Right renal pelvis (tissue), 4 donors: ENCODE measurements at places on chromosomes 13 and 19. TPM values are rescaled to one million over a fixed set of nuclear protein-coding genes. Genes with fewer than 3 reads are reported as not detected.

Gene CAMSAP3
- polyA plus RNA-seq, result 13.2 TPM

Gene SSC5D
- 2.6 TPM for polyA plus RNA-seq

Gene ZC3H4
- polyA plus RNA-seq, result 35.2 TPM

Gene TGFBR3L
- polyA plus RNA-seq, result 0.39 TPM

Gene NKPD1
- 0.10 TPM for polyA plus RNA-seq

Gene UBA52
- polyA plus RNA-seq, result 713 TPM

Gene ZNF546
- 6.4 TPM for polyA plus RNA-seq

GRCh38 chr13:84651288-84651687 is 769.0 kb upstream of the SLITRK1 start:
- no peak for DNase-seq

- DNase-seq, result no peak
Observed at GRCh38 chr13:90238413-90238812, 1109.1 kb upstream of the MIR17HG start.

- no peak for DNase-seq
Observed at GRCh38 chr19:33384983-33385382, 11.5 kb downstream of the CEBPG start.

- DNase-seq, result no peak
Observed at GRCh38 chr13:113148940-113149503, 9.4 kb upstream of the PROZ start.

- no peak for DNase-seq
Observed at GRCh38 chr19:46426035-46426505, 2.7 kb downstream of the PNMA8C start.

DNA sequence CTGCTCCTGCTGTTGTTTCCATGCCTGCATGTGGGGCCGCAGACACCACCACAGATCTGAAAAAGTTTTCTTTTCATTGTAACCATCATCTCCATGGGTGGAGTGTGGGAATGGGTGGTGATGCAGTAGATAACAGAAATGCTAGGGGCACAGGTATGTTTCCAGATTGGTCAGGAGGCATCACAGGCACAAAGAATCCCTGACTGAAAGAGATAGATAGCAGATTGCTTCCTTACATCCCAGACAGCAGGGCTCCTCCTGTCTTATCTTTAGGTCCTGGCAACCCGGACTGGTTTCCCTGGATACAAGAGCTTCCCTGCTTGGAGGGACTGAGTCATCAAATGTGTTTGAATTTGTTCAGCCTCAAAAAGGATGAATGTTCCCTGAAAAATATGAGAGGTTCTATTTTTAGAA is 1937.6 kb downstream of the PCDH9 start:
- DNase-seq, result no peak

- no peak for DNase-seq
Observed at GRCh38 chr13:86135856-86136255, 336.6 kb upstream of the SLITRK6 start.

DNA sequence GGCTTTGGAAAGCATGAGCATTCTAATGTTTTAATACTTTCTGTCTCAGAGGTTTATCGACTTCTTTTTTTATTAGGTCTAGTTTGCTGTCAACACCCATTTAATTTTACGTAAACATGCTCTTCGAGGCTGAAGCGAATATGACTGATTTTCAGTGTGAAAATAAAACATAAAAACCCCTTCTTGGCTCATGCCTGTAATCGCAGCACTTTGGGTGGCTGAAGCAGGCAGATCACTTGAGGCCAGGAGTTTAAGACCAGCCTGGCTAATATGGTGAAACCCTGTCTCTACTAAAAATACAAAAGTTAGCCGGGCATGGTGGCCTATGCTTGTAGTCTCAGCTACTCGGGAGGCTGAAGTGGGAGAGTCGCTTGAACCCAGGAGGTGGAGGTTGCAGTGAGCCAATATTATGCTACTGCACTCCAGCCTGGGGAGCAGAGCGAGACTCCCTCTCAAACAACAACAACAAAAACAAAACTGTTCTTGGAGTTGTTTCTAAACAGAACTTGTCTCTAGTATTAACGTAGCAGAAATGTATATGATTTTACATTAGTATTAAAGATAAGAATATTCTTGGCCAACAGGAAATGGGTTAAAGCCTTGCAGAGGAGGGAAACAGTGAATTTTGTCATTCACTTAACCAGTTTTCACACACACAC is 7.1 kb upstream of the IGFL3 start:
- DNase-seq, result no peak

DNA sequence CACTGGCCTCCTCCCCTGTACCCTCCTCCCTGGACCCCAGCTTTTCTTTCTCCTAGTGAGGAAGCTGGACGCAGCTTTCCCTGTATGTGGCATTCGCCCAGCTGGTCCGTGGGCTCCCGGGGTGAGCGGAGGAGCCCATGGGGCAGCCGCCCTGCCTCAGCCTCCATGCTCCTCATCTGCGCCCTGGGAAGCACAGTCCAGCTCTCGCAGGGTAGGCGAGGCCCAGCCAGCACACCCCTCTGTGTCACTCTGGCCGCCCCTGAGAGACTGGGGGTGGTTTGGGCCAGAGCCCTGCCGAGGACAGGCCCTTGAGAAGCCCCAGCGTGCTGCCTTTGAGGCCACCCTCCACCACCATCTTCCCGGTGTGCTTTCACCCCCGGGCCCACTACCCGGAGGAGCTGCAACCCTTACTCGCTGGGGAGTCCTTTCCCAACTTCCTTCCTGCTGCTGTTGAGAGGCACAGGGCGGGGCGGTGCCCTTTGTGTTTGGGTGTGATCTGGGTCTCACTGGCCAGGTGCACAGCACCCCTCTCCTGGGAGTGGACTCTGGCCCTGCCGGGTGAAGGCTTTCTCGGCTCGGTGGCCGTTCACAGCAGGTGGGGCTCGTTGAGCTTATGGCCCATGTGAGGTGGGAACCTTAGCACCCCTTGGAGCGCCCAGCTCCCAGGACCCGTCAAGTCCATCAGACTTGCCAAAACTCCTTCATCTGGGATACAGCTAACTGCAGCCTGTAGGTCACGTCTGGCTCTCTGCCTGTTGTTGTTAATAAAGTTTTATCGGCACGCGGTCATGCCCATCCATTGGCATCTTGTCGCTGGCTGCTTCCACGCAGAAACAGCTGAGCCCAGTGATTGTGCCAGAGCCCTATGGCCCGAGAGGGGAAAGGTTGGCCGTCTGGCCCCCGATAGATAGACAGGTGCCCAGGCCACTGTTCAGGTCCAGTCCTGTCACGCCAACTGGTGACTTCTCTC is 3.2 kb downstream of the NCLN start:
- no peak for DNase-seq

DNA sequence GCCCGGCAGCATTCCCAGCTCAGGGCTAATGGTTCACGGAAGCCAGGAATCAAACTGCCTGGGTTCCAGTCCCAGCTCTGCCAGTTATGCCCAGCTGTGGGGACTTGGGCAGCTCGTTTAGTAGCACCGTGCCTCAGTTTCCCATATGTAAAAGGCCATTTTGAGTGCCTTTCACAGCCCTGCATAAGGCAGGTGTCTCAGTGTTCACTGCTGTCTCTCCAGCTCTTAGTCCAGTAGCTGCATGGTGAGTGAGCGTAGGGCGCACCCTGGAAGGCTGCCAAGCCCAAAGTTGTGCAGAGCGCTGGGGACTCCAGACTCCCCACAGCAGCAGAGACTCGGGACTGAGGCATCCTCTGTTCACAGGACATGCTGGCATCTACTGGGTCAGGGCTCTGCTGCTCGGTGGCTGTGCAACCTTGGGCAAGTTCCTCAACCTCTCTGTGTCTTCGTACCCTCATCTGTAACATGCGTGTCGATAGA is 5.5 kb downstream of the RPL28 start:
- no peak for DNase-seq

- DNase-seq, result no peak
Observed at GRCh38 chr13:59527500-59527899, 636.2 kb downstream of the DIAPH3 start.

GRCh38 chr19:15109768-15110417 is 2.7 kb downstream of the SYDE1 start:
- DNase-seq, result no peak

- no peak for DNase-seq
Observed at GRCh38 chr19:39246951-39247669, 1.5 kb downstream of the IFNL4 start.

GRCh38 chr19:28489126-28489660 is 723.8 kb downstream of the UQCRFS1 start:
- DNase-seq, result no peak

DNA sequence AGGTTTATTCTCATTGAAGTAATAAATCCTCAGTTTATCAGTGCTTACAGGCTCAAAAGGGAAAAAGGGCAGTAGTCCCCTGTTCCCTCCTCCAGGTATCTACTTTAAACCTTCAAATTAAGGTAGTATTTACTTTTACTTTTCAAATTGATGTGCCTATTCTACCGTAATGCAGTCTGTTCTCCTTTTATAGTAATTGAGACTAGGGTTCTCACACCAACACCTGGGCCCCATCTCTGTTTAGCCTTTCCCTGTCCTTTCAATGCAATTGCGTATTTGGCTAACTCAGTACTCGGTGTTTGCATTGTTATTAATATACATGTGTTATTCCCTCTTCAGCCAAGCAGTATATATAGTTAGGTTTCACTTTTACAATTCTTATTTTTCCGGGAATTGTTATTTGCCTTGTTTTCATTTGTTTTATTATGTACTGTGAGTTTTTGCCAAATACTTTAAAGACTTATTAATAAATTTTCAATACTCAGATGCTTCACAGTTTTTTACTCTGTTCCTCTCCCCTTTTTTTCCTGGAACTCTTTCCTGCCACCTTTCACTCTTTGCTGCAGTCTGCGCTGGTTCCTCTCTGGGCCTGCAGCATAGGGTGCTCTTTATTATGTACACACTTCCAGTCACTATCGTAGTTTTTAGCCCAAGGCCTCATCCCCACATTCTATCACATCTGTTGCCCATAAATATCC is 30.3 kb downstream of the USPL1 start:
- no peak for DNase-seq

DNA sequence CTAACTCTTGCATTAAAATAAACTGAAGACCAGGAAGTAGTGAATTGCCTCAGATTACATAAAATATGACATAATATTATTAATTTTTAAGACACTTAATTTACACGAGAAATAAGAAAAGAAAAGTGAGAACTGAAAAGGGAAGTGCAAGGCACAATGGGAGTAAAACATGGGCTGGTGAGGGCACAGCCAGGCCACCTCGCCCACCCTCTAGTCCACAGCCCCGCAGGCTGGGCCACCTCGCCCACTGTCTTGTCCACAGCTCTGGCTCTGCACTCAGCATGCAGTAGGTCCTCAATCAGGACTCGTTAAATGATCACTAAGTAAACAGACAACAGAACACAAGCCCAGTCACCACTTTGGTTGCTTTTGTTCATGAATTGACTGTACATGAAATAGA is 67.8 kb upstream of the ARHGEF7 start:
- no peak for DNase-seq

DNA sequence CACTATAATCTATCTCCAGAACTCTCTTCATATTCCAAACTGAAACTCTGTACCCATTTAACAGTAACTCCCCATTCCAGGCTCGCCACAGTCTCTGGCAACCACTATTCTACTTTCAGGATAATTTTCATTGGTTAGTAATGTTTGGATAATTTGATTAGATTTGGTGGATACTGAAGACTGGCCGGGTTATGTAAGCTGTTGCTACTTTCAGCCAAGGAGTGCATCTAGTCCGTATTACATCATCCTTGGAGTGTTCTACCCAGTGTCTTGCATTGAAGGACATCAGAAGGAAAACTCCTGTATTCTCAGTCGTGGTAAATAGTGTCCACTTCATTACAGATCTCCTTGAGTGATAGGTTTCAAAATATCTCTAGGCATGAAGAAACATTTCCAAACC is 60.5 kb downstream of the PCCA start:
- no peak for DNase-seq

GRCh38 chr19:44671400-44671799 is at the start of gene CEACAM19:
Gene CEACAM19, plus strand, starts transcription at chr19:44671482. Its CDS starts 450 bp downstream, at chr19:44671932.
- no peak for DNase-seq

- no peak for DNase-seq
Observed at GRCh38 chr13:91086936-91087716, 260.4 kb upstream of the MIR17HG start.

GRCh38 chr13:38641164-38641948 is 45.5 kb upstream of the FREM2 start:
- DNase-seq, result no peak

DNA sequence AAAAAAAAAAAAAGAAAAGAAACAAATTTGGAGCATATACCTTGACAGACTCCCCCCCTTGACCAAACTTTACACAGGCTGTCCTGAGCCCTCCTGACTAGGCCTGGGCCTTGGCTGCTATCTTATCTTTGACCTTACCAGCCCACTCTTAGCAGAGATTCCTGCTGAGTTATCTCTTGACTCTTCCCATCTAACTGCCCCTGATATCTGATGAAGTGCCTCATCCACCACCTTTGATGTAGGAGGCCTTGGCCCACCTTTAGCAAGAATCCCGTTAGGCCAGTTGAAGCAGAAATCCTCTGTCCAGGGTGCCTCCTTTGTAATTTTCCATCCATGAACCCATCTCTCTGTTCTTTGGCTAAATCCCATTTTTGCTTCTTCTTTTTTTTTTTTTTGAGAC is 43.6 kb downstream of the NLRP12 start:
- no peak for DNase-seq

- DNase-seq, result no peak
Observed at GRCh38 chr19:55646889-55647731, 902 bp upstream of the CCDC106 start.
